Fibroblast of skin of back (primary cell): ENCODE measurements at places on chromosomes 11 and 22.

DNA sequence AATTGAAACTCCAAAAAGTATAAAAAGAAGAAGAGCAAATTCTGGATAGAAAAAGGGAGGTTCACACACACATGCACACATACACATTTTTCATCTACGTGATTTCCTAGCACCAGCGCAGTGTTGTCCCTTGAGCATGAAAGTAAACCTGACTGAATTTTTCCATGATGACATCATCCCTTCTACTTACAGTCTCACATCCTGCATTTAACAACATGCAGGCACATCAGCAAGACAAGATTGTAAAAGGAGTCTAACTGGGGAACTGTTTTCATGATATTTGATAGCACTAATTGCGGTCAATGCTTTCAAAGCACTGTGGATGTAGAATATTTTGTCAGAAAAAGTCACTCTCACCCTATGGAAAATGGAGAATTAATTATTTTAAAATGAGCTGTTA, 36.6 kb downstream of the GAS2 start:
- DNase-seq = peak; percentile 87

DNA sequence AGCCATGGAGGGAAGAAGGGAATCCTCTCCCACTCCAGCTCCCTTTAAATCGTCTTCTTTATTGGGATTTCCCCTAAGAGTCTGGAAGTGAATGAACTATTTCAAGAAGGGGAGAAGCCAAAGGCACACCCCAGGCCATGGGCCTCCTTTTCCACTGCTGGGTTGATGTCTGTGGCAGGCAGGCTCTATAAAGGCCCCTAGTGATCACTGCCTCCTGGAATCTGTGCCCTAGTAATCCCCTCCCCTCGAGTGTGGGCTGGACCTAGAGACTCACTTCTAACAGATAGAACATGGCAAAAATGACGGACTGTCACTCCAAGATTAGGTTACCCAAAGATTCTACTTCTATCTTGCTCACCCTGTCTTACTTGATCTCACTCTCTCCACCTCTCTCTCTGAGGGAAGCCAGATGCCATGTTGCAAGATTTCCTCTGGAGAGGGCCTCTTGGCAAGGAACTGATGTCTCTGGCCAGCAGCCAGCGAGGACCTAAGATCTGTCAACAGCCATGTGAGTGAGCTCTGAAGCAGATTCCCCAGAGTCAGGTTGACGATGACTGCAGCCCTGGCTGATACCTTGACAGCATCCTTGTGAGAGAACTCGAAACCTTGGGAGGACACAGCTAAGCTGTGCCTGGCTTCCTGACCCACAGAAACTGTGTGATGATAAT, 444.8 kb downstream of the SOX6 start:
- peak; percentile 28 for DNase-seq

DNA sequence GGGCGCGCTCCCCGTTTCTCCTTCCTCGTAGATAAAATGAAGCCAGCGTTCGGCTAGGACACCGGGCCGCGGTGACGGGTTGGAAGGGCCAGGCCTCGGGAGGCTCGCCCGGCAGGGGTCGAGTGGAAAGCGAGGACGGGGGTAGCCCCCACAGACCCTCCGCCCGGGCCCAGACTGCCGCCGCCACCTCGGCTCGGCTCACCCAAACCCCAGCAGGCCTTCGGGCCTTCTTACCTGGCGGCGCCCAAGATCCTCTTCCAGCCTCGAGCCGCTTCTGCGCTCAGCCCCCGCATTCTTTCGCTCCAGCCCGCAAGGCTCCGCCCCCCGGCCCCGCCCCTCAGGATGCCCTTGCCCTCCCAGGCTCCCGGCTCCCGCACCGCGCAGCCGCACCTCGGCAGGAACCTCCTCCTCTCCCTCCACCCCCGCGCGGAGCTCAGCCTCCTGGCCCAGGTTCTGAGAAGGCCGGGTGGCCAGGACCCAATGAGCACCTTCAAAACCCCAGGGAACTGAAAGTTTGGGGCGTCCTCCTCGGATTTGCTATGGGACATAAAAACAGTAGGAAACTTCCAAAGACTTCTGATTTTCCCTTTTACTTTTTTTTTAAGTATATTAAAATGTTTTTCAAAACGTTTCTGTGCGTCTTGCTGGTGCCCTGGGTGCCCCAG, at the start of gene CD59:
CD59 (minus strand) TSS at position 276 of the 665 bp plus-strand sequence. CDS start 13,978 bp downstream, outside the sequence.
- DNase-seq = peak; percentile 90

- no peak for DNase-seq
Observed at GRCh38 chr11:71200172-71200716, 52.1 kb downstream of the SHANK2 start.

DNA sequence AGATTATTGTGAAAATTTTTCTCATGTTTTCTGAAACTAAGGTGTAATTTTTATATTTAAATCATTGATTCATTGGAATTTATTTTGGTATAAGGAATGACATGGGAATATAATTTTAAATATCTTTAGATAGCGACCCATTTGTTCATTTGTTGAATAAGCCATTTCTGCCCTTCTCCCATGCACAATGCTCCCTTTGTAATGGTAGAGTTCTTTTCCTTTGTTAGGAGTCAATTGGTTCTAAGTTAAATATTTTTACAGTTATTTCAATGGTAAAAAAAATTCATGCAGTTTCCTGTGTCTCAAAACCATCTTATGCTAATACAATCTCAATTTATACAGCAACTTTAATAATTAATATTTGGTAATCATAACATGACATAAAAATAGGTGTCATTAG, 218.8 kb upstream of the C11orf87 start:
- no peak for DNase-seq
